ENCODE measurements at places on chromosomes 11 and 22.

GRCh38 chr11:128261011-128261421, 326.3 kb downstream of the ETS1 start:
- DNase-seq: no peak

- no peak for DNase-seq
These were observed 133.6 kb upstream of the SESN3 start for GRCh38 chr11:95364324-95365295.

DNA sequence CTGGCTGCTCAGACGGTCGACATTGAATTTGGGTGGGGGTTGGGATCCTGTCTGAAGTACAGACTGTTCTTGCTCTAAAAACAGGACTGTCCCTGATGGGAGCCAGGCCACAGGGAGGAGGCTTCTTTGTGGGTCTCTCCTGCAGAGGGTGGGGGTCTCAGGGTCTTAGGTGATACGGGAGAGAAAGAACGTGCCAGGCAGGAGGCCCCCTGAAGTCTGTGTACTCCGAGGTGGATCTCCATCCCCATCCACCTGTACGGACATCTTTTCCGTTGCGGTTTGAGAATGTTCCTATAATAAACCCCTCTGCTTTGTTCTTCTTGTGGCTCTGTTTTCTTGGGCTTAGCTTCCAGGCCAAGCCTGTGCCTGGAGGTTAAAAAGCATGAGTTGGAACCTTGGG, 15.9 kb downstream of the PSMD13 start:
- no peak for DNase-seq

- no peak for DNase-seq
These were observed 2.8 kb downstream of the EFEMP2 start for GRCh38 chr11:65869643-65870306.

DNA sequence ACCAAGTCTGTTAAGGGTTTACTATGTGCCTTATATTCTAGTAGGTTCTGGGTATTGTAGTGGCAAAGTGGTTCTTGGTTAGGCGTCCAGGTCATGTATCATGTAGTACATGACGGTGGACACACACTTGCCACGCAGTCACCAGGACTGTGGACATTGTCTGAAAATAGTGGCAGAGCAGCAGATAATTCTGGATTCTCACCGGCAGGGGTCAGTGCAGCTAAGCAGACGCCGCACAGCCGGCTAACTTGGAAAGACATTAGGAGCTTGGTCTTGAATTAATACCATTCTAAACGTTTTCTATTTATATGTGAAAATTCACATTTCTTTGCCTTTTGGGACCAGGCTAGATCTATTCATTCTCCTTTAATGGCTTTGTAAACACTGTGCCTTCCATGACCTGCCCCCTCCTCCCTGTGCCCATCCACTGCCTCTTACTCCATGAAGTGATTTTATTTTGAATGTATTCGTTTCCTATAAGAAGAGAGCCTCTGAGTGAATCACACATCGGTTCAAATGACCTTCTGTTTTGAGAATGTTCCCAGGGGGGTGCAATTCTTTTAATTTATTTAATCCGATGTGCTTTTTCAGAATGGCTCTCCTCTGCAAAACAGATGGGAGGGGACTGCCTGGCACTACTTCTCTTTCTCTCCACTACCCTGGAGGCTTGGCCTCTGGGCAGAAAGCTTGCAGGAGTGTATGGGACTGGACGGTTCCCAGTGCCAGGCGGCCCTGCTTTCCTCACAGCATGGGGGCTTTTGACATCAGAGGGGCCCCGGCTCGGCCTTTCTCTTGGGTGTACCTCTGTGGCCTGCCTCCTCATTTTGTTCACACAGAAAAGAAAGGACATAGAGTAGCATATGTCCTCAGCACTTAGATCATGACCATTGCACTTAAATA, 378.0 kb downstream of the NTM start:
- DNase-seq: peak; percentile 16

DNA sequence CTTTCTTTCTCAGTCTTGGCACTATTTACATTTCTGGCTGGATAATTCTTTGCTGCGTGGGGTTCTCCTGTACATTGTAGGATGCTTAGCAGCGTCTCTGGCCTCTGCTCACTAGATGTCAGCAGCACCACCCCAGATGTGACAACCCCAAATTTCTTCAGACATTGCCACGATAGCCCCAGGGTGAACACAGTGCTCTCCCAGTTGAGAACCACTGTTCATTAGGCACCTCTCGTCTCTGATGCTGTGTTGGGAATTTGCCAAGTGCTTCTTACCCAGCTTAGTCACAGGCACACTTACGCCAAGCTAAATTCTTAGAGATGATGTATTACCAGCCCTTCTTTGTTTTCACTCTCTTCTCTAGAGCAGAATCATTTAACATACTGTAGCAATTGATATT, 9.4 kb downstream of the TRIM6 start:
- DNase-seq: no peak

Measured in CD4-positive, alpha-beta T cell treated with Interferon gamma for 1 hour (primary cell).